ENCODE measurements at places on chromosomes 7 and 10.

DNA sequence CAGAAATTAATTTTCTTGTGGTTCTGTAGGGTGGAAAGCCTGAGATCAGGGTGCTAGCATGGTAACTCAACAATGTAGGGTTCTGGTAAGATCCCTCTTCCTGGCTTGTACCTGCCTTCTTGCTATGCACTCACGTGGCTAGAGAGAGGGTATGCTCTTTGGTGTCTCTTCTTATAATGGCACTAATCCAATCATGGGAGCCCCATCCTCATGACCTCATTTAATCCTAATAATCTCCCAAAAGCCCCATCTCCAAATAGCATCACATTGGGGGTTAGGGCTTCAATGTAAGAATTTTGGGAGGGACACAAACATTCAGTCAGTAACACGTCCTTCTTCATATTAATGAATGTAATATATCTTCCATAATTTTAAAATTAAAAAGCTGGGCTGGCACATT is 39.6 kb upstream of the FAM133B start:
- DNase-seq, result no peak

GRCh38 chr10:117004227-117005025 is 561 bp downstream of the SHTN1 start:
- peak; percentile 91 for DNase-seq

DNA sequence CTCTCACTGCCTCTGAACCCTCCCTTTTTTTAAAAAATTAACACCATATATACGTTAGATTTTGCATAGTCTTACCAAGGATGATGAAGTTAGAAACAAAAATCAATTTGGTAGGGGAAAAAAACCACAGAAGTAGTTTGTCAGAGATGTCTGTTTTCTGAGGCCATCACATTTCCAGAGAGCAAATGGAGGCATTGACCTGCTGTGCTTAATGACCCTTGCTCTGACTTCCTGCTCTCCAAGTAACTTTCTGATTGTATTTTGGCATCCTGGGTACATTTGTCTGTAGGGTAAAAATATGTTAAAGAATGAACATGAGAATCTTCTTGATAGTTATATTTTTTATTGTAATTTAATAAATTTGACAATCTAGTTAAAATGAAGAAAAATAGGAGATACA is 140.2 kb downstream of the LCOR start:
- no peak for DNase-seq

- DNase-seq, result no peak
These were observed 155.3 kb downstream of the SND1 start for GRCh38 chr7:127807340-127807739.

GRCh38 chr10:107767185-107767584 is 602.7 kb upstream of the SORCS1 start:
- no peak for DNase-seq

All from MV-4-11 (cell line).